ENCODE measurements at places on chromosomes 11 and 22.

GRCh38 chr11:86987679-86988078 lies 32.5 kb upstream of the FZD4 start:
- no peak for DNase-seq

GRCh38 chr11:113497066-113497910 lies 22.1 kb upstream of the DRD2 start:
- DNase-seq: no peak

DNA sequence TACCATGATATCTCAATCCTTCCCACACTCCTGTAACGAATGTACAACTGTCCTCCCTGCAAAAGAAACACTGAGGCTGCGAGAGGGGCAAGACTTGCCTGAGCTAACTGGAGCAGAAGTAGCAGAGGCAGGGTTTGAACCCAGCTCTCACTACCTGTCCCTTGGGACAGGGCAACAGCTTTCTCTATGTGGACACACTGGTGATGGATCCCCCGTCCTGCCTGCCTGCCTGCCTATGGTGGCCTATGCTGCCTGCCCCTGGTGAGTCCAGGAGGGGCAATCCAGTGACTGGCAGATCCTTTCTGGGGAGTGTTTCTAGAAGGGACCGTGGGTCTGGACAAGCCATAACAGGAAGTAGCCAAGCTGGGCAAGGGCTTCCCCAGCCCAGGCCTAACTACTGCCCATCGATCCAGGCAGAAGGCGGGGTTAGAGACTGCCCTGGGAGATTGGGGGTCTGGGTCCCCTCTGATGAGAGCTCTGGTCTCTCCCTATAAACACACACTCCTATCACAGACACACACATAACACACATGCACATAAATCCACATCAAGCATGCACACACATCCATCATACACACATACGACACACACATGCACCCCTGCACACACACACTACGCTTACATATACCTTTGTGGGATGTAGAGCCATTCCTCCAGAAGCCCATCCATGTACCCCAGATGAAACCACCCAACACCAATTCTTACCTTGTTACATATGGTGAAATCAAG lies 1.1 kb upstream of the EMID1 start:
- no peak for DNase-seq

GRCh38 chr11:113247221-113247620 lies 67.2 kb upstream of the TTC12 start:
- no peak for DNase-seq
